Activated T-helper 1 cell treated with anti-CD3 and anti-CD28 coated beads, Interleukin-2, amount 50 U/mL, for 16 hours (primary cell): ENCODE measurements at places on chromosomes 13 and 19.

- no peak for DNase-seq
Measured at GRCh38 chr19:13817615-13818371, 22.6 kb downstream of the ZSWIM4 start.

DNA sequence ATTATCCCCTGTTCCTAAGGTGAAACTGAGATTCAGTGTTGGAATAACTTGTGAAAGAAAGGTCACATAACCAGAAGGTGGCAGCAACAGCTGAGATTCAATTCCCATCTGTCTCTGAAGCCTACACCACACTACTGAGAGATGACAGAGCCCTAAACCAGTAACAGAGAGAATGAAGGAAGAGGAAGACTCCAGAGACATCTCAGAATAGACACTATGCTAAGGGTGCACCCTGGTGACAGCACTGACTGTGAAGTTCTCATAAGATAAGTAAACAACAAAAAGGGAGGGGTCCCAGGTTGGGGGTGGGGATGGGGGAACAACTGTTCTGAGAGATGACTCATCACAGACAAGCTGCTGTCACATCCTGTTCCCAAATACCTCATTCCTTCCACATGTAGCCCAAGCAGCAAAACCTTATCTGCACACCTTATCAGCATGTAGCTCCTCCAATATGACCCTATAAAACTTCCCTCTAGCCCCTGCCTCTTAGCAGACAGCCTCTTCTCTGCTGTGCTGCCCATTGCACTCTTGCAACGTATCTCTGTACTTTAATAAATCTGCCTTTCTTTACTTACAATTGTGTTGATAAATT lies 46.5 kb downstream of the UTP14C start:
- DNase-seq, result no peak

GRCh38 chr19:4051175-4052101 lies 15.3 kb downstream of the ZBTB7A start:
- no peak for DNase-seq

DNA sequence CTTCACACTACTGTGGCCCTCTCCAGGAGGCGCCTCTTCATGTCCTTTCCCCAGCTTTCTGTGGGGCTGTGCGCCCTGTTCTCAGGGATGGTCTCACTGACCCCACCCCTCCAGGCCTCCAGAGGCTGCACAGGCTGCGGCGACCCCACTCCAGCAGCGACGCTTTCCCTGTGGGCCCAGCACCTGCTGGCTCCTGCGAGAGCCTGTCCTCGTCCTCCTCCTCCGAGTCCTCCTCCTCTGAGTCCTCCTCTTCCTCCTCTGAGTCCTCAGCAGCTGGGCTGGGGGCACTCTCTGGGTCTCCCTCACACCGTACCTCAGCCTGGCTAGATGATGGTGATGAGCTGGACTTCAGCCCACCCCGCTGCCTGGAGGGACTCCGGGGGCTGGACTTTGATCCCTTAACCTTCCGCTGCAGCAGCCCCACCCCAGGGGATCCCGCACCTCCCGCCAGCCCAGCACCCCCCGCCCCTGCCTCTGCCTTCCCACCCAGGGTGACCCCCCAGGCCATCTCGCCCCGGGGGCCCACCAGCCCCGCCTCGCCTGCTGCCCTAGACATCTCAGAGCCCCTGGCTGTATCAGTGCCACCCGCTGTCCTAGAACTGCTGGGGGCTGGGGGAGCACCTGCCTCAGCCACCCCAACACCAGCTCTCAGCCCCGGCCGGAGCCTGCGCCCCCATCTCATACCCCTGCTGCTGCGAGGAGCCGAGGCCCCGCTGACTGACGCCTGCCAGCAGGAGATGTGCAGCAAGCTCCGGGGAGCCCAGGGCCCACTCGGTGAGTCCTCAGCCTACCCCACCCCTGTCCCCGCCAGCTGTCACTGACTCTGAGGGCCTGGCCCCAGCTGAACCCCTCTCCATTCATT lies 11.2 kb downstream of the ARHGAP33 start:
- DNase-seq, result no peak
